ENCODE measurements at places on chromosomes 1 and 21.
A peak's percentile ranks its signal among the peaks of the same experiment; 100 is the strongest.

DNA sequence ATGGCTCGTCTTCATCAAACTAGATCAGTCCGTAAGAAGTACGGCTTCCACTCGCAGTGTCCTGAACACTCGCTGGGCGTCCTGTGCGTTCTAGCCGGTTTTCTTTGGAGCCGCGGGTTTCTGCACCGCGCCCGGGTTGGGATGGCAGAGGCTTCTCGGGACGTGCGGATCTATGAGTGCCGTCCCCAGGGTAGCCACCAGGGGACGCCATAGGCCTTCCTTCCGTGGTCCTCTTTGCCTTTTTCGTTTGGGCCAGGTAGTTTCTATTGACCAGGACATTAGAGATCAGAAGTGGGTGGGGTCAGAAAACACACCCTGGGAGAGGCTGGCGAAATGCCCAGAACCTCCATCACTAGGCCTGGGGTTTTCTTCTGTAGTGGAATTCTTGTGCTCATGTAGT is 273.8 kb downstream of the FAM72C start:
- peak; percentile 57 for DNase-seq

DNA sequence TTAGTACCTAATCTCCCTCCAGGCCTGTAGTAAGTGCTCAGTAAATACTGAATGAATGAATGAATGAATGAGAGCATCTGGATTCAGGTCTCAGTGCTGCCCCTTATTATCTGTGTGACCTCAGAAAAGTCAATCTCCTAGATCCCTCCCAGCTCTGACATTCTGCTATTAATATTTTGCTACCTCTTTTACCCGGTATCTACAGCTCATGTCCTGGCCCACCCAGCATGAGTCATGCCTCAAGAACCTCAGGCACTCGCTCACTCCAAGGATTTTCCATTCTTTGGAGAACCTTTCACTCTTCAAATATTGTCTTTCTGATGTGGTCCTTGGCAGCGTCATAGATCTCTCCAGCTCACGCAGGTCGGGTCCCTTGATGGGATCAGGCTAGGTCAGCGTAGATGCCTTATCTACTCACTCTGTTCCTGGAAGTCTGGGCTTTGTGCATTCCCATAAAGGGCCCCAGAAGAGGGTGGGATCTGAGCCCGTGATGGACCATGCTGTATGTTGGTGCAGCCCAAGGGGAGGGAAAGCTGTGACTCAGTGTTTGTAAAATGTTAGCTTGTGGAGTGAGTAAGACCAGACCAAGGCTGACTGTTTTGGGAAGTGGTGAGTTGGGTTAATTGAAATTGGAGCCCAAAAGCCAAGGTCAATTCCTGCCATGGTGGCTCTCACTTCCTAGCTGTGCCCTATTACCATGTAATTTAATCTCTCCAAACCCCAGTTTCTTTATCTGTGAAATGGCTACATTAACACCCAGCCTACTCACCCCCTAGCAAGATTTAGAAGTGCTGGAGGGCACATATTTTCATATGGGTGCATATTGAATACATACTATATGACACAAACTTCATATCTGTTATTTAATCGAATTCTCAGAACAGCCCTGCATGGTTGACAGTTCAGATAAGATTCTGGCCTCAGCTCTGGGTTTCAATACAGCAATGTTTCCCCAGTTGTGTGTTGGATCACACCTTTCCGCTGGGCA is 214.1 kb upstream of the USP24 start:
- no peak for DNase-seq

- no peak for DNase-seq
Measured at GRCh38 chr1:243730487-243731150, 119.4 kb downstream of the AKT3 start.

DNA sequence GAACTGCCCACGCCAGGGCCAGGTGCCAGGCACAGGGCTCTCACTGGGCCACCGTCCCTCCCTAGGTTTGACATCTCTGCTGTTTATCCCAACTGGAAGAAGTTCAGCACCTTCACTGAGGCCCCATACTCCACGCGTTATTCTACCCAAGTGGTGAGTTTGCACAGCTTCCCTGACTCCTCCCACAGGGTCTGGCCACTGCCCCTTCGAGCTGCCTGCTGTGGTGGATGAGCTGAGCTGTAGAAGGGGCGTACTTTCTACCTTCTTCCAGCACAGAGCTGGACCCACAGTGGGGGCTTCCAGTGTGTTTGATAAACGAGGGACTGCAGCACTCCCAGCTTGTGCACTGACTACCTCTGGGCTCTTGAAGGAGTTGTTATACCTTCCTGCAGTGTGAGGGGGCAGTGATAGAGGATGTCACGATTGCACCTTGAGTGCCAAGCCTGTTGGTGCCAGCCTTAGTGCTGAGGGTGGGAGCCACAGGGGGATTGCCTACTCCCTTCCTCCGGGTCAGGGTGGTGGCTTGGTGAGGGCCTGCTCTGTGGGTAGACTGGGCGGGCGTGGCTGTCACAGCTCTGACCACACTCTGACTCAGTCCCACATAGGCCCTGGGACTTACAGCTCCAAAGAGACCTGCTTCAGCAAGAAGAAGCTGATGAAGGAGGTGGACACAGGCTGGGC is 5.9 kb upstream of the TTC22 start:
- peak; percentile 53 for DNase-seq

DNA sequence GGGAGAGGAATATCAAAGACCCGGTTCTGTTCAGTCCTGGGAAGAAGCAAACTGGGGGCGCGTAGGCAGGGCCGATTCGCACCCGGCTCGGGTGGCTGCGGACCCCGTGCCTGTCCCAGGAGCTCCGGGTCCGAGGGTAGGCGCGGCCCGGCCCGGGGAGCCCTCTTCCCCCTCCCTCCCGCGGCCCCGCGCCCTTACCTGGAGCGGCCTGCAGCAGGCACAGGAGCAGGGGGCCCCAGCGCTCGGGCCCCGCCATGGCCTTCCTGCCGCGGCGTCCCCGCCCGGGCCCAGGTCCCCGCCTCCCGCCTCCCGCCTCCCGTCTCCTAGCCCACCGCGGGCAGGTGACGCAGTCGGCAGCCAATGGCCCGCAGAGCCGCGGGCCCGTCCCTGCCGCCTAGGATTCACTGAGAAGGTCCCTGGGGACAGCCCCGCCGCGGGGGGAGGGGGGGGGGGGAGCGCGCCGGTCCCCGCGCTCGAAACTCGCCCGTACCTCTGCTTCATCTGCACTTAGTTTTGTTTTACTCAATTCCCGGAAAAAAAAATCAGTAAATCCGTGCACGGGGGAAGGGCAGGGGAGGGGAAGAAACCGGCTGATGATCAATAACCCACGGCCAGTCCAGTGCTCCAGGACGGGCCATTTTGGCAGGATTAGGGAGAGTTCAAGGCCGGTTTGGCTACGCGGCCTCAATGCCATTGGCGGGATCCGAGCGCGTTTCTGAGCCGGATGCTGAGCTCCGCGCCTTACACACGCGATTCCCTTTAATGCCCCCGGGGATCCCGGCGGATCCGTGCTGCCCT is at the start of gene IFNLR1:
IFNLR1 (minus strand) TSS at position 297 of the 798 bp plus-strand sequence; CDS start at position 256, 41 bp downstream.
- peak; percentile 79 for DNase-seq

DNA sequence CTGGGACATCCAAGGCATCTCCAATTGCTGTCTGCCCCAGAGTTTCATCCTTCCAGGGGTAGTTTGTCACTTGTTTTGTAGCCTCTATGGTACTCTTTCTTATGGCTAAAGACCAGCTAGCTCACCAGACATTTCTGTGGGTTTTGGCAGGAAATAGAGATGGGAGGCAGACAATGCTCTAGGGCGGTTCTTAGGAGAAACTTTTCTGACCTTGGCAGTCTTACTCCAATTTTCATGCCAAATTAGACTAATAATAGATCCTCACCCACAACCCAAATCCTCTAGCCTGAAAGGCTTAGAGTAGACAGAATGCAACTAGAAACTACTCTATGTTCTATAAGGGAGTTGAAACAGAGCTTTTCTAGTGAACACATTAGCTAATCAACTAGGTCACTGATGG is 69.8 kb downstream of the LRIG2 start:
- no peak for DNase-seq

GRCh38 chr1:111879081-111879480 is 110.4 kb downstream of the KCND3 start:
- no peak for DNase-seq

DNA sequence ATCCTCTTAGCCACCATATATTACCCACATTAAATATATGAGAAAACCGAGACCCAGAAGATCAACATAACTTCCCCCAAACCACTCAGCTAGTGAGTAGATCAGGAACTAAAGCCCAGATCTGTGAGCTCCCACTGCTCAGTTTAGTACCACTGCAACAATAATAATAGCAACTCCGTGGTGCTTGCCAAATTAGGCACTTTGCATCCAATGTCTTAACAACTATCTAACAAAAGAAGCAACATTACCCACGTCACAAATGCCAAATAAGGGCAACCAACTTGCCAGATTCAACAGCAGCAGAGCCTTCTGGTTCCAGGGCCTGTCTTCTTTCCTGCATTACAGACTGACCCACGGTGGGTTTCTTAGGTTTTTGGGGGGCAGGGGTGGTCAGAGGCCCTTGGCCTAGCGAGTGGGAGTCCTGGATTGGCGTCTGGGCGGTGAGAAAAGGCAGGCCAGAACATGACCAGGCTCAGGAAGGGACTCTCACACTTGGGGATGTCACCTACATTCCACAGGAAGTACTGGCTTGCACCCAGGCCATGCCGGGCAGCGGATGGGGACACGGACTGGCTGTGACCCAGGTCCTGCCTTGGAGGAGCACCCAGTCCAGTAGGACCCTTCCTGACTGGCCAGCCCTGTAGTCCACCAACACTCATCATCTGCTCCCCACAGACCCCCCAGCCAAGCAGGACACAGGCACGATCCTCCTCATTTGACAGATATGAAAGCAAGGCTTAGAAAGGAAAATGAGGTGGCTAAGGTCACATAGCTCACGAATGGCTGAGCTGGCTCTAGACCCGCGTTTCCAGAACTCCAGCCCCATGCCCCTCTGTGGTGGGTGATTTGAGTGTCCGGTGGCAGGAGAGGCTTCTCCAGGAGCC is 4.6 kb downstream of the HCRTR1 start:
- DNase-seq: no peak

DNA sequence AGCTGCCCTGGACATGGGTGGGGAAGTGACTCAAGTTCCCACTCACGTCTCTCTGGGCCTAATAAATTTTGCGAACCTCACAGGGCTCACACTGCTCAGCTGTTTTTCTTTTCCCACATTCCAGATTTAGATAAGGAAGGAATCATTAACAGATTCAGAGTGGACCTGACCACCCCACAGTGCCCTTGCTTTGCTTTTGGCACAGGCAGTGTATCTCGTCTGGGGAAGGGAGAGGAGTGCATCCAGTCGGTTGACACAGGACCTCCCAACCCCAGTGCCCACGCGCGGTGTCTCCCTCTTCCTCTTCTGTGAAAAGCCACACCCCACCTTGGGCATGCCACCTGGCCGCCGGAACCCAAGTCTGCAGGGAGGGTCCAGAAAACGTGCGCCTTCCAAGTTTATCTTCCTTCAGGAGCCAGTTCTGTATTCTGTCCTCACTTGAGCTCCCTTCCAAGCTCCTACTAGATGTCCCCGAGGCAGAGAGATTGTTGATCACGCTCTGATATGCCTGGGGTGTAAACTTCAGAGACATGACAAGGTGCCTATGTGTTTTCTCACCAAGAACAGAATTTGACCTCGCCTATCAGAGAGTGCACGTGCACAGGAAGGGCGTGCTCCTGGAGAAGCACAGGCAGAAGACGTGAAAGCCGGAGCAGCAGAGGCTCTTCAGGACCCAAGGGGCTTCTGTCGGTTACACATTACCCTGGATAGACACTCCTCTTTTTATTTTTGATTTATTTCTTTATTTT is 9.5 kb upstream of the SLC2A5 start:
- no peak for DNase-seq

DNA sequence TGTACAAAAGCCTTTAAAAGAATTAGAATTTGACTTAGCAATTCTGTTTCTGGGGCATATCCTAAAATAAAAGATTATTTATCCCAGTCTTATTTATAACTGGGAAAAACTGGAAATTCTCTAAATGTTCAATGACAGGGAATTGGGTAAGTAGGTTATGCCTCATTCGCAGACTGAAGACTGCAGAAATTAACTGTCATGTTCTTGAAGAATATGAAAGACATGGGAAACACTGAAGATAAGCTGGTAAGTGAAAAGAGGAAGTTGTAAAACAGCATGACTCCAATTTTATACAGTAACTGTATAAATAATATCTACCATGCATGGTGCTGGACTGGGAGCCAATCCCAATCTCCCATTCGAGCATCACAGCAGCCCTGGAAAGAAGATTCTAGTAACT is 50.6 kb upstream of the SLC2A1 start:
- DNase-seq: no peak

DNA sequence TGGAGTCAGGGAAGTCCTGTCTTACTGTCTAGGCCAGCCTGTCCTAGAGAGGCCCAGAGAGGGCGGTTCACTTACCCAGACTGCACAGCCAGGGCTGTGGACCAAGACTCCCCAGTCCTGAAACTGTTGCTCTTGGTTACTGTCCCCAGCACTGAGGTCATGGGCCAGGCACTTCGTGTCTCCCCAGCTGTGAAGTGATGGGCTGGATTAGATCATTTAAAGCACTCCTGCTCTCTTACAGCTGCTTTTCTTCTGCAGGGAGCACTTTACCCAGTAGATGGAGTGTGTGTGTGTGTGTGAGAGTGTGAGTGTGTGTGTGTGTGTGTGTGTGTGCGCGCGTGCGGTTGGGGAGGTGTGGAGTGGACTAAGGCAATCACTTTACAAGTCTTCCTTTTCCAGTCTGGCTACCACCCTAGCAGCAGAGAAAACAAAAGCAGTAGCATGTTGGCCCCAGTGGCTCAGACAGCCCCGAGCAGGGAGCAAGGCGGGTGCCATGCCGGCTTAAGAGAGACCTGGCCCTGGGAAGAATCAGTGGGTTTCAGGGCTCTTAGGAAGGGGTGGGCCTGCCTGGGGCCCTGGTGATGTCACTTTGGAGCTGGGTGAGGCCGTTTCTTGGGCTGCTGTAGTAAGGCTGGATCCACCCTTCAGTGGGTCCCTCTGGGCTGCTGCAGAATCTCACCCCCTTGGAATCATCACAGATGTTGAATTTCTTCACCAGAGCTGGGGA is 2.4 kb downstream of the SPSB1 start:
- peak; percentile 54 for DNase-seq

- DNase-seq: no peak
Measured at GRCh38 chr1:37290718-37291117, 183.7 kb upstream of the ZC3H12A start.

DNA sequence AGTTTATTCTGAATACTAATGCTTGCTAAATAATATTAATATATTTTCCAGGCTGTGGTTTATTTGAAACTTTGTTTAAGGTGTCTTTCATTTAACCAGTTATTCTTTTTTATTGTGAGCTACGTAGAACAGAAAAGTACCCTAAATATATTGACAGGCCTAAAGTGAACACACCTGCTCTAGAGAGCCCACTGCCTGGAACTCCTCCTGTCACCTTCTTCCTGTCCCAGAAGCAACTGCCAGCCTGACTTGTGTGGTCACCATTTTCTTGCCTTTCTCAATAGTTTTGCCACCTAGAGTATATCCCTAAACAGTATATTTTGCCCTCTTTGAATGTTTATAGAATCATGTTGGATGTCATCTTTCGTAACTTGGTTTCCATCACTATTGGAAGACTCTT is 48.5 kb downstream of the SCCPDH start:
- DNase-seq: no peak

DNA sequence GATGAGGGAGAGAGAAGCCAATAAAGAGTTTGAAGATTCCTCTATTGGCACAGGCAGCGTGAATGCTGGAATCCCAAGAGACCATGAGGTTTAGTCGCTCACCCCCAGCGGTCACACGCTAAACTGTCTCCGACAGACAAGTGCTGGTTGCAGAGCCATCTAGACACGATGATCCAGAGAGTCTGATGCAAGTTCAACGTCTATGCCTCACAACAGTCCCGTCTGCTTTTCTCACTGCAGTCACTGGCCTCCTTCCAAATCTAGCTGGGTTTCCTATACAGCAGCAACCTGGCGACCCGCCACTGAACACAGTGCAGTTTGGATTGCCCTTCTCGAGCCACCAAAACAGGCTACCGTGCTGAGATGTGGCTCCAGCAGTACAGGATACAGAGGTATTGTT is 98.6 kb upstream of the KRTAP19-8 start:
- no peak for DNase-seq
